Inflammatory macrophage (primary cell): ENCODE measurements at places on chromosomes 5 and 9.

DNA sequence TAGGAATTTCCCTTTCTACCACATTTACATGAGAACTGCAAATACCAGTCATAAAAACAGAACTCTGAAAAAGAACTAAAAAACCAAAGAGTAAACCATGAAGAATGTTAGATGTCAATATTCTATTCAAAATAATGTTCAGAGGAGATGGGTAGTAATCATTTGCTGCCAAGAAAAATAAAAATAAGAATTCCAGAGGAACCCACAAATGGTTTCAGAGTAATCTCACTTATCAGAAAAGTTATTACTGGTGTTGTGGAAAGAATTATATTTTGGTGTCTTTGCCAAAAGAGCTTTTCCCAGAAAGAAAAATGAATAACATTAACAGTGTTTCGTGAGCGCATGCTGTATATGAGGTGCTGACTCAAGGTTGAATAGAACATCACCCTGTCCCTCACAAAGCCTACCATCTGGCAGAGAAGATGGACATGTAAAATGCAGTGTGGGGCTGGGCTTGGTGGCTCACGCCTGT lies 35.6 kb downstream of the GPR21 start:
- no peak for DNase-seq

DNA sequence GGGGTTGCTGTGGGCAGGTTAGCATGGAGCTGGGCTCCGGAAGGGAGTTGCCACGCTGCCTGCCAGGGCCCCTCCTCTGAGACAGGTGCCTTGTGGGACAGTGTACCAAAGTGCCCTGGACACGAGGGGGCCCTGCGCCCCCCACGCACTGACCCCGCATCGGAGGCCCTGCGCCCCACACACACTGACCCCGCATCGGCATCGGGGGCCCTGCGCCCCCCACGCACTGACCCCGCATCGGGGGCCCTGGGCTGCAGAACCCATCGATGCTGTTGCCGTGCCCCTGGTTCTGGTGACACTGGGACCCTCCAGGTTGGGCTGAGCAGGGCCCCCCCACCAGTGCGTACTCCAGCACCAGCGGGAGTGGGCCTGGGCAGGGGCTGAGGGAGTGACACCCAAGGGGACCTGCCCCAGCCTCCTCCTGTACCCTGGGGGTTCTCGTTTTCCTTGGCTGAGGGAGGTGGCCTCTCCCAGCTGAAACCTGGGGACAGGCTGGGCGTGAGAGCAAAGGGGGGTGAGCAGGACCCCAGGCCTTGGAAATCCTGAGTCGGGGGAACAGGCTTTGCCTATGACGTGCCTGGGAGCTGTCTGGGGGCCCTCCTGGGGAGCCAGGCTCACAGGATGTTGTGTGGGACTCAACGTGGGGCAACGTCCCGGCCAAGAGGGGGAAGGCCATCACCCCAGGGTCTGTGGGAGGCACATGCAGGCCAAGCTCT lies 6.9 kb downstream of the SAPCD2 start:
- no peak for DNase-seq

DNA sequence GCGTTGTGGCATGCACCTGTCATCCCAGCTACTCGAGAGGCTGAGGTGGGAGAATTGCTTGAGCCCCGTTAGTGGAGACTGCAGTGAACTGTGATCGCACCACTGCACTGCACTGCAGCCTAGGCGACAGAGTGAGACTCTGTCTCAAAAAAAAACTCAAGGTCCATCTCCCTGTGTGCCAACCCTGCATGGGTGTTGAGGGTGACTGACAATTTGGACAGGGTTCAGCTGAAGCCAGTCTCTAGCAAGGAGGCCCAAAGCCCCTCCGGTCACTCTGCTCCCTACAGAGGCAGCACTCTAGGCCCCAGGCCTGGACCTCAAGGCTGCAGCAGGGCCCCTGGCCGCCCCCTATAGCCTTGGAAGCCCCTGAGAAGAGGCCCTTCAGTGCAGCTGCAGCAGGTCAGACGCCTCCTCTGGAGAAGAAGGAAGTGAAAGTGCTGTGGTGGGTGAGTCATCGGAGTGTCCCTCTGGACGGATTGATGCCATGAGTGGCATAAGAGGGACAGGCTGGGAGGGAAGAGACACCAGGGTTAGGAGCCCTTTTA lies 39.2 kb upstream of the NEK6 start:
- peak; percentile 92 for DNase-seq

DNA sequence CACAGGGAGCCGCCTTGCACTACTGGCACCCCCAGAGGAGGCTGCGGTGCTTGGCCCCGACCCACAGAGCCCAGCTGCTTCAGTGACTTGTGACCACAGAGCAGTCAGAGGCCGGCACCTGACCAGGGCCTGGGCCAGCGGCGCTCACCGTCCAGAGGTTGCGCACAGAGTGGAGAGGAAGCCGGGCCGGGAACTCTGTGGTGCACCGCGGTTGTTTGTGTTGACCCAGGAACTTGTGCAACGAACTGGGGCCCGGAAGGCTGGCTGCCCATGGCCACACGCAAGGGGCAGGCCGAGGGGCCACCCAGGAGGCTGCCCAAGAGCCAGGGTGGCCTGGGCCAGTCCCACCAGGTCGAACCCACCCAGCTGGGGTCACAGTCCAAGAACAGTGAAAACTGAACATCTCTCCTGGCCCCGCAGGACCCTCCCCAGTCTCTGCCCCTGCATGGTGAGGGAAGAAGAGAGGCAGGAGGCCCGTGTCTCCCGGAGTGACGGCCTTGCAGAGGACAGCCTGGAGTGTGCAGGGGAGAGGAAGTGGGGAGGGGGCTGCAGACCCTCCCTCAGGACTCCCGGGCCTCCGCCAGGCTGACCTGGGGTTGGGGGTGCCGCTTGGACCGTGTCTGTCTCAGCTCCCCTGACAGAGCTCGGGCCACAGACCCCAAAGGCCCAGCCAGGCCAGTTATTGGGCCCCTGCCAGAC lies 42.8 kb upstream of the EGFL7 start:
- peak; percentile 89 for DNase-seq

DNA sequence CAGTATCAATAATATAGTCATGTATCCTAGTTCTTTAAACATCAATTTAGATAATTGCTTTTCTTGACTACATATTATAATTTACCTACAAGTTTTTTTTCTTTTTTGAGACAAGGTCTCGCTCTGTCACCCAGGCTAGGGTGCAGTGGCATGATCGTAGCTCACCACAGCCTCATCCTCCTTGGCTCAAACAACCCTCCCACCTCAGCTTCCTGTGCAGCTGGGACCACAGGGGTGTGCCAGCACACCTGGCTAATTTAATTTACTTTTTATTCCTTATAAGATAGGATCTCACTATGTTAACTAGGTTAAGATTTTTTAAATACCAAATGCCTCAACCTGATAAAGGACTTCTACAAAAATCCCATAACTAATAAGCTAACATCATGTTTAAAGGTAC lies 21.1 kb downstream of the UIMC1 start:
- no peak for DNase-seq

DNA sequence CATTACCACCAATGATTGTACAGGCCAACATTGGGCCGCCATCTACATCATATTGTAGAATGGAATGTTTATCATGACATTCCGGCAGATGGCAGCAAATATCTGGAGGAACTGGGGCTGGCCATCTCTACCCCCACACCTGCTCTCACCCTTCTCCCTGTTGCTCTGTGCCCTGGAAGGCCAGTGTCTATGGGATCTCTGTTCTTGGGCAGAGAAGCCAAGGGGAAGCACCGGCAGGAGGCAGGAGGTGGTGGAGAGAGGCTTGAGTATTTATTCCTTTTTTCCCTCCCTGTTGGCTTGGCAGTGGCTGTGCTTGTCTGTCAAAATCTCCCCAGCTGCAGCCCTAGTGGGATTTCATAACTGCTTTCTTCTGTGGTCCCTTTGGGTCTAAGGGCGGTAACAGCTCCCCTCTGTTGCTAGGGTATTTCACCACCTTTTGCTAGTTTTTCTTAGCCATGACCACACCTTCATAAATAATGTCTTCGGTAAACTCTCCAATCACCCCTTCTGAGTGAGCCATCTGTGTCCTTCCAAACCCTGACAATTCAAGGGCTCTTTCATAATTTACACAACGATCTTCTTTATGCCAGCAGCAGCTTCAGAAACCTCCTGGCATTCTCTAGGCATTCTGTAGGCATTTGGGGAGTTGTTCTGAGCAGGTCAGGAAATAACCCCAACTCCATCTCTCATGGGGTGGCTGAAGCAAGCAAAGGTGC lies 225.8 kb downstream of the MELK start:
- DNase-seq = no peak

DNA sequence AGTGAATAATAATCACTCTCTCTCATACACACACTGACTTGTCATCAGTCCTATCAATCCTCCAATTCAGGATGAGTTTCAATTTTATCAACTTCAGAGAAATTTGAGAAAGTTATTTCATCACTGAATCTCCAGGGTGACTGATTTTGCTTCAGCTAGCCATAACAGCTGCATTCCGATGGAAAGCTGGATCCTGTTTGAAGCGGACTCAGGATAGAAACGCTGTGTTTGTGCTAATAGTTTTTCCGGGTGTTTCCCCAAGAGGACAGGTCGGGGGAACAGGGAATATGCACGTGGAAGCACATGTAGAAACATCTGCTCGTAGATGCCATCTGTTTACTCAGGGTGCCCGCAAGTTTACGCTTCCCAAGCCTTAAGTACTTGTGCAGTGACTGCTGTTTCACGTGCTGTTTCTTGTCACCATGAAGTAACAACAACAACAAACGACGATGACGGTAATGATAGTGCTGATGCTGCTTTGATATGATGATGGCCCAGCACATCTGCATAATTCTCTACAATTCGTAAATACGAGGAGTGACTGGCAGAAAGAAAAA lies 263.7 kb upstream of the DAPK1 start:
- no peak for DNase-seq

- DNase-seq = no peak
Measured at GRCh38 chr5:132767150-132767549, 9.9 kb downstream of the SEPTIN8 start.

DNA sequence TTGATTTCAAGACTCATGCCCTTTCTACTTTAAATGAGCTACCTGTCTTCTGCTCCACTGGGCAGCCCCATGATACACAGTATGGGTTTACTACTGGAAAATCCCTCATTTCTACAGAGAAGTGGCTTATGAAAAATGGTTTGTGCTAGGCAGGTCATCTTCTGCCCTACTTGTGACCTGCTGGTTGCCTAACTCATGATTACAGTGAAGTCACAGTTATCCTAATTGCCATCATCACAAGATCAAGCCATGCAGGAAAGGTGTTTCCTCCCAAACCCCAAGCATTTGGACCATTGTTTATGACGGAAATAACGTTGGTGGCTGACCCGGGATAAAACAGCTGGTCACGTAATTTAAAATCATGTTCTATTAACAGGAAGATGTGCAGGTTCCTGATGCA lies 330.6 kb downstream of the ACTL7B start:
- DNase-seq = no peak

DNA sequence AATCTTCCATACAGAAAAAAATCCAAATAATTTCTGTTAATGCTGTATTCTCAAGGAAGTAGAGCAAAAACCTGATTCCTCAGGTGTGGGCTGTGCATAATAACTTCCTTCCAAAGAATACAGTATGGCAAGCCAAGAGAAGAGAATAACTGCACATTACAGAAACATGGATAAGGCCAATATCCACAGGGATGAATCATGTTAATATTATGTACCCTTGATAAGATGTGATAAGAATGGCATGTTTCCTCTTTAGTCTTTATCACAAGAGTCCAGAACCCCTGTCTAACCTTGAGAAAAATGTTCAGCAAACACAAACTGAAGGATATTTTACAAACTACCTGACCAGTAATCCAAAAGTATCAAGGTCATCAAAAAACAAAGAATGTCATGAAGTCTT lies 795.8 kb downstream of the SEMA5A start:
- no peak for DNase-seq

DNA sequence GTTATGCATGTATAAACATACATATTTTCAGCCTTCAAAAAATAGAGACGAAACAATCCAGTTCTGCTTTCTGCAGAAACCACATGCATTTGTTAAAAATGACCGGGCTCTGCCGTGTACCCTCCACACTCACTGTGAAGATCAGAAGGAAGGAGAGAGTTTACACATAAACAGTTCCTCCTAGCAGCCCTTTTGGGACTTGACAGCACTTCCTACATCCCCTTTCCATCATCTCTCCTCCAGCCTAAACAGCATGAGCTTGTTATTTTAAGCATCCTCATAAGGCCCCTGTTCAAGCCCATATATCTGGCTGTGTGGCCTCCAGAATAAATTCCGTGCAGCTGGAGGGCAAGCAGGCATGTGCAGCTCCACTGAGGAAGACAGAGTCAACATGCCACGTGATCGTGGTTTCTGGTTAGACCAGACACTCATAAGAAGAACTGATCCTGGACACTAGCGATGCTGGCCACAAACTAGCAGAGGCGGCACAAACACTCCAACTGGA lies 42.2 kb downstream of the NIPAL4 start:
- DNase-seq = peak; percentile 79

DNA sequence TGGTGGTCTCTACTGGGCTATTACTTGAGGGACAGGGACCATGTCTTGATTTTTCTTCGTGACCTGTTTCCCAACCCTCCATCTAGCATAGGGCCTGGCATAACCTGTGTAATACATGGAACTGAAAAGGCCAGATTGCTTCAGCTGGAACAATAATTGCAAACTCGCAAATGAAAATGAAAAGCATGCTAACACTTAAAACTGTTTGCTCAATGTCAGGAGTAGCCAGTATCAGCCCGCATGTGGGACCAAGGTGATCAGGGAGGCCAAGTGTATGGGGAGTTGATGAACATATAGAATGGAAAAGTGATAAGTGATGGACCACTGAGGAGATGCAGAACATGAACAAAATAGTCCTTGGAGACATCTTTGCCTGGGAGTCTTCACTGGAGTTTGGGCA lies 25.2 kb downstream of the GLRX start:
- DNase-seq = no peak

DNA sequence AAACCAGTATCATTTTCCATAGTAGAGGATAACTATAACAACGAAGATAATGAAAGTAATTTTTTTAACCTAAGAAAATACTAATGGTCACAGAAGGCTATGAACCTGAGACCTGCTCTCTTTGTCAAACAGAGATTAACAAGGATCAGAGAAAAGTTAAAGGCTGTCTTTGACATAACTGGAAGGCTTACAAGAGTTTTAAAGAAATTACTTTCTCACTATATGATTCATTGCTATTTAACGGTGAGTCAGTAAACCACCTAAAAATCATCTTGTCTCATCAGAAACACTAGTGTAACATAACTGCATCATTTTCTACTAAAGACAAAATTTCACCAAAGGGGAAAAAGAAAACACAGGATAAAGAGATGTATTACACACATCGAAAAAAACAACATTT lies 19.3 kb downstream of the MLANA start:
- no peak for DNase-seq

GRCh38 chr5:148816782-148817181 lies 9.6 kb upstream of the ADRB2 start:
- no peak for DNase-seq

- DNase-seq = no peak
Measured at GRCh38 chr9:33239921-33240320, at the start of gene SPINK4. SPINK4 (plus strand) TSS chr9:33240167; CDS start chr9:33240209, 42 bp downstream.
